Left renal cortex interstitium (tissue), 4 donors: ENCODE measurements at places on chromosomes 3 and 15. TPM values are rescaled to one million over a fixed set of nuclear protein-coding genes. Genes with fewer than 3 reads are reported as not detected.

GRCh38 chr3:126753191-126754160 lies 49.4 kb downstream of the CHCHD6 start:
- DNase-seq, result no peak

GRCh38 chr3:42901073-42901415 lies 4.9 kb upstream of the ZNF662 start:
- no peak for DNase-seq

- no peak for DNase-seq
These were observed 83.7 kb upstream of the IL12A start for GRCh38 chr3:159904911-159905310.

DNA sequence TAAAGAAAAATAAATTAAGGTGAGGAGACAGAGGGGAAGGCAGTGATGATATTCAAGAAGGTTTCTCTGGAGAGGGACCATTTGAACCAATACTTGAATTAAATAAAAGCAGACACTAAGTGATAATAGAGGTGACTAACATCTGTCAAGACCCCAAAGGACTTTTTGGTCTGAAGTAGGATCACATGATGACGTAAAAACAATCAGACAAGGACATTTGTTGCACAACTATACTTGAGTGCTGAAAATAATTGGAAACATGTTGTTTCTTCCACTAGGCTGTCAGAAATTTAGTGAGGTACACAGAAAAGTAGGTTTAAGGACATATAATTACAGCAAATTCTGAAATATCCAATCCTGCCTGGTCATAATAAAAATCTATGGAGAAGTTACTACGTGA lies 179.5 kb downstream of the WNT5A start:
- DNase-seq, result no peak

DNA sequence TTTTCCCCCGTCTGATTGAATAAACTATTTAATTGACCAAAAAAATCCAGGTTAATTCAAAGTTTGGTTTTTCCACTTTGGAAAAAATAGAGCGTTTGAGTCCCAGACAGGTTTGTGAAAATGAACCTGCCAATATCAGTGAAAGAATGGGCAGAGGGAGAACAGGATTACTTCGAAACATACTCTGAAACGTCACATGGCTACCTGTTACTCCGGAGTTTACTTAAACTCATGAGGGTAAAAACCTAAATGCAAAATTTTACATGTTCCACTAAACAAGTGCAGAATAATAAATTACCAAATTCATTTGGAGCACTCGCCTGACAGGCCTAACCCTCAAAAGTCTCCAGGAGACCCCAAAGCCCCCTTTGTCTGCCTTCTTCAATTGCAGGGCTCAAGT lies 419.9 kb downstream of the MECOM start:
- no peak for DNase-seq

Gene PPP1R14D
- polyA plus RNA-seq, result 0.48 TPM

Gene CHRNB4
- 3.9 TPM for polyA plus RNA-seq

Gene CSTA
- 0.66 TPM for polyA plus RNA-seq

Gene C3orf85
- polyA plus RNA-seq, result 17.9 TPM

Gene PLD1
- 9.7 TPM for polyA plus RNA-seq
